Activated gamma-delta T cell (primary cell): ENCODE measurements at places on chromosomes 7 and 10.

DNA sequence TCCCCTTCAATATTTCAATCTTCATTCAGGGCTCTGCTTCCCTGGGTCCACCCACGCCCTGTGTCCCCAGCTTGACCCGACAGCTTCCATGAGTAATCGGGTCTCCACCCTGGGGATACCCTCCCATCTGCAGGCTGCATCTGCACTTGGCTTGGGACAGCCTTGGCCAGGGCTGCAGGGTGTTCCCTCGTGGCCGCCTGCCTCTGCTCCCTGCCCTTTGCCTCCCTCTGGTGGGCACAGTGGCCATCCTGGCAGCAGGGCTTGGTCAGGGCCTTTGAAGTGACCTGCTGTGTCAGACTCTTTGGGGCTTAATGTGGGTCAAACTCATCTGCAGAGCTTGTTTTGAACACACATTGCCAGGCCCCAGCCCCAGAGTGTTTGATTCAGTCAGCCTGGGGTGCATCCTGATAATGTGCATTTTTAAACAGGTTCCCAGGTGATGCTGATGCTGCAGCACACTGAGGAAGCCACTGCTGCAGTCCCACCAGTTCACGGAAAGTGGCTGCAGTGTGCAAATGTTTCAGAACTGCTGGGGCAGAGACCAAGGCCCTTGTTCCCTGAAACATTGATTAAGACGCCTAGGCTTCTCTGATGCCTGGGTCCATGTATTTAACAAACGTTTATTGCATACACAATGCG is 80.7 kb upstream of the SEC61G start:
- no peak for DNase-seq

DNA sequence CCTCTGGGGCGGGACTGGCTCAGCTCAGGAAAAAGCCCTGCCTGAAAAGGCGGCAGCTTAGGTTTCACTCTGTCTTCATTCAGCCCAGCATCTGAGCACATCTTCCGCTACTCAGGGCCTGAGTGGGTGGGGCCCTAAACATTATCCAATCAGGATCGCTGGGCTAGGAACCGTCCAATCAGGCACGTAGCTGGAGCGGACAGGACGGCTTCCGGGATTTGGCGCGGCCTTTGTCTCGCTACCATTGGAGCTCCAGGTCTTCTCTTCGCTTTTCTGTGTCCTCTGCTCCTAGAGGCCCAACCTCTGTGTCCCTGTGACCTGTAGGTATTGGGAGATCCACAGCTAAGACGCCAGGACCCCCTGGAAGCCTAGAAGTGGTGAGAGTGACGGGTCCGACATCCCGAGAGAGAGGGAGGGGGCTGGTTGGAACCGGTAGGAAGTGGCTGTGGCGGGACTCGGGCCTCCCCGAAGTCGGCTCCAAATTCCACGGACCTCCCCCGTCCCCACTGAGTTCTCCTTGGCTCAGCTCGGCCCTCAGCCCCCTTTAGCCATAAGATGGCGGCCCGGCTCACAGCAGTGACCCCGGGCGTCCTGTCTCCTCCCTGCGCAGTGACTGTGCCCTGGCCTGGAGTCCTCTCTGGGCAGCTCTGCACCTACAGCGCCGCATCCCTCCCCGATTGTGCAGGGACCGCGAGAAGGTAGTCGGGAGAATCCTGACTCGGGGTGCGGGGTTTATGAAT is 99.1 kb downstream of the ZNF680 start:
- no peak for DNase-seq

DNA sequence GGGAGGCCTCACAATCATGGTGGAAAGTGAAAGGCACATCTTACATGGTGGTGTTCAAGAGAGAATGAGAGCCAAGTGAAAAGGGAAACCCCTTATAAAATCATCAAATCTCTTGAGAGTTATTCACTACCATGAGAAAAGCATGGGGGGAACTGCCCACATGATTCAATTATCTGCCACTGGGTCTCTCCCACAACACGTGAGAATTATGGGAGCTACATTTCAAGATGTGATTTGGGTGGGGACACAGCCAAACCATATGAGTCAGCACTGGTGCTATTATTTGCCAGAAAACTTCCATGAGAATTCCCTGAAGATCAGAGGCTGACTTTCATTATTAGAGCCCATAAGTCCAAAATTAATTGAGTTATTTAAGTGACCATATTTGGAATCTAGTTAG is 1001.2 kb upstream of the POT1 start:
- no peak for DNase-seq

GRCh38 chr7:158707610-158708009 is 3.0 kb upstream of the NCAPG2 start:
- no peak for DNase-seq

DNA sequence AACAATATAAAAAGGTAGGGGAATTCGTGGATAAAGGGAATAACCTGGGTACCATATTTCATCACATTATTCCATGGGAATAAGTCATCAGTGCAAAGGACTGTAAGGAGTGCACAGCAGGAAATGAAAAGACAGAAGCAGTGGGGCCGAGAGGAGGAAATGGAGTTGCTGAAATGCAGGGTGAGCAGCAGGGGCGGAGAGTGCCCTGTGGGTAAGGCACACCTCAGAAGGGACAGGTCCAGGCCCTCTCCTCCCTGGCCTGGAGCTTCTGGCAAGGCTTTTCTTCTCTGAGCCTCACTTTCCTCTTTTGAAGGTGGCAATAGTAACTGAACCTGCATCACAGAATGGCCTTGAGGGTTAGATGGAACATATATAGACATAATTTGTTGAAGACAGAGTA is 26.2 kb downstream of the IKZF1 start:
- DNase-seq = no peak

DNA sequence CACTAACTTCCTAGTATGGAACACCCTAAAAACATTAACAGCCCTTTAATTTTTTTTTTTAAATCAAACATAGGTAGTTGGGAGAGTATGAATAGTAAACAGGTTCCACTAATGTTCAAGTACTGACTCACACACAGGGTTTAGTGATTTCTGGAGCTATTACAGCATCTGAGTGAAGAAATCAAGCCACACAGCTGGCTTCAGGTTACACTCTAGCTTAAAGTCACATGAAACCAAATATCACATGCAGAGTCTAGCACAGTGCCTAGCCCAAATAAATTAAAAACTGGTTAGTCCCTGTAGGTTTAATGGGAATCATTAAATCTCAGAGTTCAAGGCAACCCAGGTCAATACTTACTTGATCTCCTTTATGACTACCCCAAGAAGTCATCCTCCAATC is 11.6 kb downstream of the PANK1 start:
- DNase-seq = no peak

DNA sequence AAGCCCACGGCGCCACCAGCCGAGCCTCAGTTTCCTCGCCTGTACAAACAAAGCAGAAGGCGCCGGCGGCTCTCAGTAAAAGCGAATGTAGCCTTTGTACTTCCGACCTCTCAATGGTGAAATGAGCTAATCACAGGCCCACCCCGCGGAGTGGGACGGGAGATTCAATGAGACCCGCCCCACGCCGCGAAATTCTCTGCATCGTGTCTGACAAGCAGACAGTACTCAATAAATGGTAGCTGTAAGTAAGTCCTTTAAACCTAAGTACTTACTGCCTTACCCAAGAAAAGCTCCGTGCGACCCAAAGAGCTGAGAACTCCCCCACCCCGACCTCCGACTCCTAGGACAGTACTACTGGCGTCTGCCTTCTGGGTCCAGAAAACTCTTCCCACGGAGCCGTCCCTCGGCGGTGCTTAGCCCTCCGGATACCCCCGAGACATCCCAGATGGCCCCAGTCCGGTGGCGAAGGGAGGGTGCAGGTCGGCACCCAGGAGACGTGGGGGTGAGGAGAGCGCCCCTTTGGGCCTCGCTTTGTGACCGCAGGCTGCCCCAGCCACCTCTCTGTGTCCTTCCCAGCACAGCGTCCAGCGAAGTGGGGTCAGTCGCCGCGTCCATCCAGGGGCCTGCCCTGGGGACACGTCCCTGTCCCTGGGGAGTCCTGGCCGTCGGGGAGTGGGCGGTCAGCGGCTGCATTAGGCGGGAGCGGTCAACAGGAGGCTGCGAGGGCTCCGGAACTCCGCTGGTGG is 972 bp upstream of the CXCL12 start:
- no peak for DNase-seq

GRCh38 chr7:27971171-27971812 is 209.3 kb downstream of the JAZF1 start:
- DNase-seq = no peak
